Activated CD8-positive, alpha-beta memory T cell treated with anti-CD3 and anti-CD28 coated beads, Interleukin-2, amount 50 U/mL, for 4 hours (primary cell): ENCODE measurements at places on chromosomes 6 and 20.

GRCh38 chr20:14576196-14576877, 238.9 kb upstream of the FLRT3 start:
- DNase-seq: no peak

- no peak for DNase-seq
Observed at GRCh38 chr20:57844626-57845596, 135.1 kb upstream of the PMEPA1 start.

GRCh38 chr20:34305333-34306230, 2.4 kb upstream of the AHCY start:
- no peak for DNase-seq

DNA sequence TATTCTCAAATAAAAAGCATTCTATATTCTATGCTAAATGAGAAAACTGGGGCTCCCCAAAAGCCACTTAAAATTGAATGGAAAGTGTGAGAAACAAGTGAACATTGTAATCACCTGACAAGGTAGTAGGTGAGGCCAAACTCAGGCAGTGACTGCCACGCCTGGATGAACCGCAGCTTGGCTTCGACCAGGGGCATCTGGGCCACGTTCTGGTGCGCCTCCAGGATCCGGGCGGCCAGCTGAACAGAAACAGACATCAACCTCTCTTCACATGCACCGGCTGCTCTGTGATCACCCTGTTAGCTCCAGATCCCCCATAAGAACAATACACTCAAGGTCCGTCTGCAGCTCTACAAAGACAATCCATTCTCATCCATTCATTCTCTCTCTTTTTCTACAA, 30.1 kb upstream of the LRRN4 start:
- no peak for DNase-seq

GRCh38 chr6:21137700-21138335, 455.7 kb upstream of the SOX4 start:
- no peak for DNase-seq

DNA sequence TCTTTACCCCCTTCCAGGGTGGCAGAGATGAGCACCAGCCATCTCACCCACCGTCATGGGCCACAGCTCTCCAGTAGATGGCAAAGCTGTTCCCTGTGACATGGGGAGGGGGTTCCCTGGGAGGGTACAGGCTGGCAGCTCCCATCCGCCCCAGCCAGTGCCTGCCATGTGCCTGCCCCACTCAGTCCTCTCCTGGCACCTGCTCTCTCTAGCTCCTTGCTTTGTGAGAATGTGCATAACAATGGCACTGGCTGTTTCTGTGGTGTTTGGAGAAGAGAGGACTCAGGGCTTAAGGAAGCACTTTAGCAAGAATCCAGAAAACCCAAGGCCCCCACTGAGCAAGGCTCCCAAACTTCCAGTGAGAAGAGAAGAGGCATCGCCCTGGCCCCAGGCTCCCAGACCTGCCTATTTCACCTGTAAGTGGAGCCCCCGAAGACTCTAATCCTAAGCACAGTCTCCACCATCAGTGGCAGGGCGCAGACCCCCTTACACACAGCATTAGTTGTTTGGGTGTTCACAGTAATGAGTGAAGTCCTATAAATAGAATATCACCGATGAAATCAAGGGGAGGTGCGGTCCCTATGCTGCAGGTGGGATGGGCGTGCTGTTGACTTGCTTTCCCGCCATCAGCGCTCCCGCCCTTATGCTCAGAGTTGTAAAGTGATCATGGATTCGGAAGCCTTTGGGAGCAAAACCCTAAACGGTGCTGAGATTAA, 110.2 kb downstream of the AGPAT4 start:
- no peak for DNase-seq

DNA sequence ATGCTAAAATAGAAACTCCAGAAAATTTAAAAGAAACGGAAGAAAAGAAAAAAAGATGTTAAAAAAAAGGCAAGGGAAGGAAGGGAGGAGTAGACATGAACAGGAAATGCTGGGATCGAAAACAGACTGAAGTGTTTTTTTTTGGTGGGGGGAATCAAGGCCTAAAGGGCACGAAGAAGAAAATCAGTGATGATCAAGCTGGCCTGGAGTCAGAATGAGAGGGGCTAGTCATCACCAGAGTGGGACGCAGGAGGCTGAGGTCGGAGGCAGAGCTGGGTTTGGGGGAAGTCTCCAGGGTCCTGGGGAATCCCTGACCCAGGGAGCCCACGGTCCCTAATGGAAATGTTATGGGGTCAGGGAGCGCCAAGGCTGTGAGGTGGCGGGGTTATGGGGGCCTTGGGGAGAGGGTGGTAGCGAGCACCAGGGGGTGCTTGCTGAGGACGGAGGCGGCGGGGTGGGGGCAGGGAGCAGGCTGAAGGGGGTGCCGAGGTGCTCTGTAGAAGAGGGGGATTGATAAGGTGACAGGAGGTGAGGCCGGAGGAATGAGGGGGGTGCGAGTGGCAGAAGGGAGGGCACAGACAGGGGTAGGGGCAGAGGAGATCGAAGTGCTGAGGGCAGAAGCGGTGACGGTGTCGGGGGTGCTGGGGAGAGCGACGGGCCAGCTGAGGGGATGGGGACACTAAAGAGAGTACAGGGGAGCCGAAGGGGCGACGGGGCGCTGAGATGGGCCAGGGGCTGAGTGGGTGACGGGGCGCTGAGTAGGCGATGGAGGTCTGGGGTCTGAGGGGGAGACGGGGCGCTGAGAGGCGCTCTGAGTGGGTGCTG, 684 bp downstream of the ZNFX1 start:
- DNase-seq: peak; percentile 50

DNA sequence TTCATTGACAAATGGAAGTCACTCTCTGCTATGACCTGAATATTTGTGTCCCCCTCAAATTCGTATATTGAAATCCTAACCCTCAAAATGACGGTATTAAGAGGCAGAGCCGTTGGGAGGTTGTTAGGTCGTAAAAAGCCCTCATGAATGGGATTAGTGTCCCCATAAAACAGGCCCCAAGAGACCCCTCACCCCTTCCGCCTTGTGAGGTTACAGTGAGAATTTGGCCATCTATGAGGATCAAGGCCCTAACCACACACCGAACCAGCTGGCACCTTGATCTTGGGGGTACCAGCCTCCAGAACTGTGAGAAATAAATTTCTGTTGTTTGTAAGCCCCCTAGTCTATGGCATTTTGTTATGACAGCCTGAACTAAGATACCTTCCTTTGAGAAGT, 52.5 kb upstream of the SLC22A16 start:
- no peak for DNase-seq

GRCh38 chr6:39992861-39993622, 58.8 kb upstream of the MOCS1 start:
- DNase-seq: no peak

- no peak for DNase-seq
Observed at GRCh38 chr6:132412656-132413498, 11.6 kb upstream of the MOXD1 start.

GRCh38 chr6:158502263-158502950, 57.5 kb upstream of the TMEM181 start:
- no peak for DNase-seq

DNA sequence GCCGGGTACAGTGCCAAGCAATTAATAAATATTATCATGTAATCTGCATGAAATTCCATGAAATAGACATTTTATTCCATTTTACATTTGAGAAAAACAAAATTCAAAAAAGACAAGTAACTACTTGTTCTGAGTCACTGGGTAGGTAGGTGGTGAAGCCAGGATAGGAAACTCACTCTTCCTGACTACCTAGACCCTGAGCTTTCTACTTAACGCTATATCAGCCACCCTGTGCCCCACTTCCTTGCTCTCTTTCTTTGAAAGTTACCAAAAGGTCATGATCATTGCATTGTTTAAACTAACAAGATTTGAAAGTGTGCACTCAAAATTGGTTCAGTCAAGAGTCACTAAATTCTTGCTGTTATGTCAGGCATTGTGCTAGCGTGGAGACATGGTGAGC, 235.7 kb downstream of the CD83 start:
- DNase-seq: no peak

DNA sequence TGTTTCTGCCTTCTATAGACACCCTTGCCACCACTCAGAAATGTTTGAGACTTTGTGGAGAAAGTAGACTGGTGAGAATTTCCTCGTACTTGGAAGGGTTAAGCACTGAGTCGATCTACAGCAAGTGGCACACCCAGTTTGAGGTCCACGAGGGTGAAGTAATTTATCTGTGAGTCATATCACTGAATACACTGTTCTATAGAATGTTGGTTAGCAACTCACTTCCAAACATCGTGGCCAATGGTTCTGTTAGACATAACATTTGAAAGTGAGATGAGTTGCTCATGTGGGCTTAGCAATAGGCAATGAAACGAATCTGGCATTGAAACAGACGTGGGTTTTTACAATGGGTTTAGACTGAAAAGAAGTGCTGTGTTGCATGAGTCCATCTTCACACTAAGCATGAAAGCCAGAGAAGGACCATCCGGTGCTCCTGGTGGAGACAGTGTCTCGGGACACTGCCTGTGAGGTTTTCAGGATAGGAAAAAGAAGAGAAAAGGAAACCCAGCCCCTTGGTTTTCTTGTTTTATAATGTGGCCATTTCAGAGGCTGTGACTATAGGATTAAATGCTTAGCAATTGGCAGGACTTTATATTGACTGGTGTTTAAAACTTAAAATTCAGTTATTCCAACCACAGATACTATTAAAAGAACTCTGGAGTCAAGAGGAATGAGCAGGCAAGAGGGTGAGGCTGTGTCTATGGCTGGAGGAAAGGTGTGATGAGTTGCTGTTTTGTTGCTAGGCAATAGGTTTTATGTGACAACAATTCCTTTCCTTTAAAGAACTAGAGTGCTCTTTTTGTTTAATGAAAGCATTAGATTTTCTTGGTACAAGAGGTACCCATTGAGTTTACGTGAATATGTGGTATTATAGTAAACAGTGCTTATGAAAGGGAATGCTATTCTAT, 31.0 kb upstream of the EZR start:
- DNase-seq: peak; percentile 51
